ENCODE measurements at places on chromosomes 5 and 9. TPM values are rescaled to one million over a fixed set of nuclear protein-coding genes. Genes with fewer than 3 reads are reported as not detected.

GRCh38 chr9:129596541-129597331 lies 24.2 kb downstream of the C9orf50 start:
- no peak for DNase-seq

DNA sequence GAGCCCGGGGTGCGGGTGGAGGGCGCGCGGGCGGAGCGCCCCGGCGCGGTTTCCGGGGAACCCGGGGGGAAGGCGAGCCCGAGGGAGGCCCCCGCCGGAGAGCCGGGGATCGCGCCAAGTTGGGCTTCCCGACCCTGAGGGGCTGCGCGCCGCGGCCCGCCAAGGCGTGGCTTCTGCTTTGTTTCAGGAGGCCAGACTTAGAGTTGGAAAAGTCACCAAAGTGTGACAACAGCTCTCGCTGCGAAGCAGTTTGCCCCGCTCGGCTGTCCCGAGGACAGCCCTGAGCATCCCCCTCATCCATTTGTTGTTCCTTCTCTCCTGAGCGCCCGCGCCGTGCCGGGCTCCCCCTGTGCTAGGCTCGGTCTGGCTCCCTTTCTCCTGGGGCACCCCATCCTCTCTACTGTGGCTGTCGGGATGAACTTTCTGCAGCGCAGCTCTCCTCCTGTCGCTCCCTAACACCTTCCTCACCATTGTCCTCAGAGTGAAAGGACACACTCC lies 410 bp downstream of the GLIPR2 start:
- DNase-seq = no peak

GRCh38 chr9:129962889-129963703 lies 79.9 kb downstream of the FNBP1 start:
- peak; percentile 17 for DNase-seq

The TTC23L gene
- total RNA-seq = not detected

The TLE1 gene
- total RNA-seq = 34.3 TPM
